ENCODE measurements at places on chromosomes 11 and 22. TPM values are rescaled to one million over a fixed set of nuclear protein-coding genes. Genes with fewer than 3 reads are reported as not detected.

- no peak for DNase-seq
These were observed 80.3 kb downstream of the CADM1 start for GRCh38 chr11:115423728-115424459.

DNA sequence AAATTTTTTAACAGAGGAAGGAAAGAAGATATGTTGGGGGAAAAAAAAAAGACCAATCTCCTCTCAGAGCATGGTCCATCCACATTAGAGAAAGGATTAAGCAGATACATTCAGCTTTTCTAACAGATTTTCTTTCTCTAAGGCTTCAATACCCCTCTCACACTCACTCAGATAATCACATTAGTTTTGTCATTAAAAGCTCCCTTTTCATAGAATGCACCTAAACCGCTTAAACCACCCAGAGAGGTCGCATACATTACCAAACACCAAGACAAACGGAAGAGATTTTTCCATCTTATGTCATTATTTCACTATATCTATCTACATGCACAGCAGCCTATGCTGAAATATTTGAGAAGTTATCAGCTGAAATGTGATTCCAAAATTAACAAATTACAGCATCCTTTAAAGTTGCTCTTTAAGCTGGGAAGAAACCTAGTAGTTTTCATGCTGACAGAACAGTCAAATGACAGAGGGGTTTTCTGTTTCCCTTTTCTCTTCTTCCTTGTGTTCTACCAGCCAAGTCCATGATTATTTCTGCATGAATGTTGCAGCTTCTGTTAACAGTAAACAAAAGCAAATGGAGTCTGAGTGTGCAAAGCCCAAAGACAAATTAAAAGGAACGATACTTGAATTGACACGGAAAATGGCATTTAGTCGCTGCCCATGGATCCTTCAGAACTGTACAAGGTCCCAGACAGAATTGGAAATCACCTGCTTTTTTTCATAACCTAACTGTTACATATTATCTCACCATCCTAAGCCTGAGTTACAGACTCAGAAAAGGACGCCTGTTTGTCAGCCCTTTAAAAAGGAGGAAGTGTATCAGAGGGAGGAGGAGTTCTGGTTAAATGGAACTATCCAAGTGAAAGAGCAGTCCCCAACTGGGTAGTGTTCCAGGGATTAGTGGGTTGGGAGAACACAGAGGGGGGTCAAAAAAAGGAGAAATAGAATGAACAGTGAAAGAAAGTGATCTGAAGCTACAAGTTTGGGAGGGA, 54.6 kb downstream of the PRCP start:
- peak; percentile 22 for DNase-seq

XKR3 gene
- not detected for total RNA-seq

DNA sequence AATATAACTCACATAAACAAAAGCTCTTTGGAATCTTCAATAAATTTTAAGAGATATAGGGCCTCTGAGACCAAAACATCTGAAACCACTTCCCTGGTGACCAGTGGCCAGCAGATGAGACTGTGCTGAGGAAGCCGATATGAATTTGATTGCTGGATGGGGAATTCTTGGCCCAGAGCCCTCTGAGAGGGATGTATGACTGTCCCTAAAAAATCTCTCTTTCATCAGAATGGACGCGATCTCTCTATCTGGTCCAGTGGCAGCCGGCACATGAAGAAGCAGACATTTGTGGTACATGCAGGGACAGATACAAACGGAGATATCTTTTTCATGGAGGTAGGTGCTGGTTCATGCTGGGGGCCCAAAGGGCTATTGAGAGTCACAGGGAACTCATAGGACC, 37.5 kb downstream of the MYBPC3 start:
- DNase-seq: no peak

GRCh38 chr22:46587061-46587460, 33.1 kb upstream of the GRAMD4 start:
- DNase-seq: no peak

DNA sequence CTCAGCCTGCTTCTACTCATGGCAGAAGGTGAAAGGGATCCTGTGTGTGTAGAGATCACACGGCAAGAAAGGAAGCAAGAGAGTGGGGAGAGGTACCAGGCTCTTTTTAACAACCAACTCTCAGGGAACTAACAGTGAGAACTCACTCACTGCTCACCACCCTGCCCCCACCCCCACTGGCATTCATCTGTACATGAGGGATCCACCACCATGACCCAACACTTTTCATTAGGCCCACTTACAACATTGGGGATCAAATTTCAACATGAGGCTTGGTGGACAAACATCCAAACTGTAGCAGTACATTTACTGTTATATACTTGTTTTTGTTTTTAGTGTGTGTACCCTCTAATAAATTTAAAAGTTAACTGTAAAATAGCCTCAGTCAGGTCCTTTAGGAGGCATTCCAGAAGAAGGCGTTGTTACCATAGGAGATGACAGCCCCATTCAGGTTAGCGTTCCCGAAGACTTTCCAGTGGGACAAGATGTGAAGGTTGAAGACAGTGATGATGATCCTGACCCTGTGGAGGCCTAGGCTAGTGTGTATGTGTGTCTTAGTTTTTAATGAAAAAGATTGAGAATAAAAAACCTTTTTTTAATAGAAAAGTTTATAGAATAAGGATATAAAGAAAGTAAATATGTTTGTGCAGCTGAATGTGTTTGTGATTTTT, 11.3 kb downstream of the CUL5 start:
- DNase-seq: no peak

- no peak for DNase-seq
These were observed 30.3 kb downstream of the DKK3 start for GRCh38 chr11:11978098-11978637.

GRCh38 chr11:59802639-59803176, 7.9 kb downstream of the MRPL16 start:
- peak; percentile 65 for DNase-seq

DNA sequence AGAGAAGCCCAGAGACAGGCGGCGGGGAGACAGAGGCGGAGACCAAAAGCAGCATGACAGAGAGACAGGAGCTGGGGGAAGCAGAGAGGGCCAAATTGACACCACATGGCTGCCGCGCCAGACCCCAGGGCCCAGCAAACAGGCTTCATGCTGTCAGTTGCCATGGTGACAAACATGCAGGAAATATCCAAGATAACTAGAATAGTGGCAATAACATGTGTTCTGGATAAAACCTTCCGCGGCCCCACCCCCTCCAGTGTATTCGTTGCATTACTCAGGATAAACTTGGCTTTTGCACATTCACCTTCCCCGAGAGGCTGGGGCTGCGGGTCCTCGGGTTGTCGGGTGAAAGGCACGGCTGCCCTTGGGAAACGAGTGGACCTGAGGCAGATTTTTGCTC, 49.9 kb upstream of the CDON start:
- no peak for DNase-seq

CD6 gene
- total RNA-seq: 0.27 TPM

- DNase-seq: peak; percentile 86
These were observed 39.3 kb upstream of the CELSR1 start for GRCh38 chr22:46576556-46577367.

DNA sequence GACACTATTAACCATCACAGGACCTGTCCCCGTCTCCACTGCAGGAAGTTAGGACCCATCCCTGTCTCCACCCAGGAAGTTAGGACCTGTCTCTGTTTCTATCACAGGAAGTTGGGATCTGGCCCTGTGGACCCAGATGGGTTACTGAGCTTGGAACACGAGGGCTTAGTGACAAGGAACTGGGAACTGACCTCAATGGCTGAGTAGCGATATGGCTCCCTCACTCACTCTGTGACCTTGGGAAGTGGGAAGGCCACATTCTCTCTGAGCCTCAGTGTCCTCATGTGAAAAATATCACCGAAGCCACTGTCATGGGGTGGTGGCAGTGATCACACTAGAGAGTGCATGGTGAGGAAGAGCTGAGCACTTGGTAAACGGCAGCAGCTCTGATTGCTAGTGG, 59.4 kb downstream of the FBLN1 start:
- no peak for DNase-seq

DNA sequence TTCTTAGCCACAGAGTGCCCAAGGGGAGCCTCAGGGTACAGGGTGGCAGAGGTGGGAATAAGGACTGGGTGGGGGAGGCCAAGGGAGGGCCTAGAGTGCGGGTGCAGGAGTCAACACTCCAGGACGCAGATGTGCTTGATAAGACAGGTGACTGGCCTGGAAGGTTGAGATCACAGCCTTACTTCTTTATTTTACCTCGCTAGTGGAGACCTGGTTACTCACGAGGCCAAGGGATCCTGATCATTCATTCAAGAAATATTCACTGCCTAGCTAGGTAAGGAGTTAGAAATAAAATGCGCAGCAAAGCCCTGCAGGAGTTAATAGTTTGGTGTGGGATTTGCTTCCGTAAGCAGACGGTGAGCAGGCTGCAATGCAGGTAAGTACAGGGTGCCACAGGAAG, 13.2 kb upstream of the PEX26 start:
- no peak for DNase-seq

CAPN5 gene
- 9.3 TPM for total RNA-seq

Data from cerebellum (tissue), 4 donors.